Cardiac septum (tissue), 1 donor: ENCODE measurements at places on chromosomes 1 and 21.

GRCh38 chr1:43481491-43481890 is 27.8 kb upstream of the HYI start:
- DNase-seq = no peak

DNA sequence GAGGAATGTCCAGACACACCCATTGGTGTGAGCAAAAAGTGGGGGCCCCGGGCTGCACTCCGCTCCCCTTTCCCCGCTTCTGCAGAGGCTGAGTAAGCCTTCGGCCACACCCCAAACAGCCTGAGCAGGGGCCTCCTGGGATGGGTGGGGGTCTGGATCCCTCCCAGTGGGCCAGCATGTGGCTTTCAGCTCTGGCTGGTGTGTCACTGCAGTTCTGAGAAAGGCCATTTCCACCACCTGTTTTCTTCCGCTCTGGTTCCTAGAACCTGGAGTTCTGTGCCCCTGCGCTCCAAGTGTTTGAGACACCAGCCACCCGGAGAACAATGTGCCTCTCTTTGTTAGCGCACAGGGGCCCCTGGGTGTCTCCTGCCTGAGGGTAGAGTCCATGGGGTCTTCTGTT is 30.9 kb downstream of the SLC37A1 start:
- DNase-seq = no peak

- peak; percentile 88 for DNase-seq
Measured at GRCh38 chr21:34526618-34527290, 14.7 kb upstream of the KCNE1 start.

DNA sequence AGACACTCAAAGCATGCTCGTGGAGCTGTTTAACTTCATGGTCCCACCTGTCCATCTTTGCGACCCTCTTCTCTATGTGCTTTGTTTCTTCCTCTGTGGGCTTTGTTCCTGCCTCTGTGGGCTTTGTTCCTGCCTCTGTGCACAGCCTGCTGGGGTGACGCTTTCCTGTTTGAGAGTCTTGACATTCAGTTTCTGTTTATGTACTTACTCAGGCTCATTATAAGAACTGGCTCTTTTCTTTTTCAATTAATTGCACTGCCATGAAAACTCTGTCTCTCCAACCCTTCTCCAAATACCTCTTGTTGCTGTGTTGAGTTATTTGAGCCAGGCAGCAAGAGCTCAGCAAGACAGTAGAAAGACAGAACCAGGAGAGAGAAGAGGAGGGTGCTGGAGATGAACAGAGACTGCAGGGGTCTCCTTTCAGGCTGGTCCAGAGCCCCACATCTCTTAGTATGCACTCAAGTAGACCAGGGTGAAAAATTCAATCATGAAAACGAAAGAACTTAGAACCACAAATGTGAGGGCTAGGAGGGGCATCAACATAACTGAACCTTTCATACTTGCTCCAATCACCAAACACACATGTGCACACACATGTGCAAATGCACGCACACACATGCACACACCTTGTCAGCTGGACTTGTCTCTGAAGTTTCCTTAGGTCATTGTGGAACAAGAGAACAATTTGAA is 88.3 kb upstream of the SGIP1 start:
- DNase-seq = no peak

DNA sequence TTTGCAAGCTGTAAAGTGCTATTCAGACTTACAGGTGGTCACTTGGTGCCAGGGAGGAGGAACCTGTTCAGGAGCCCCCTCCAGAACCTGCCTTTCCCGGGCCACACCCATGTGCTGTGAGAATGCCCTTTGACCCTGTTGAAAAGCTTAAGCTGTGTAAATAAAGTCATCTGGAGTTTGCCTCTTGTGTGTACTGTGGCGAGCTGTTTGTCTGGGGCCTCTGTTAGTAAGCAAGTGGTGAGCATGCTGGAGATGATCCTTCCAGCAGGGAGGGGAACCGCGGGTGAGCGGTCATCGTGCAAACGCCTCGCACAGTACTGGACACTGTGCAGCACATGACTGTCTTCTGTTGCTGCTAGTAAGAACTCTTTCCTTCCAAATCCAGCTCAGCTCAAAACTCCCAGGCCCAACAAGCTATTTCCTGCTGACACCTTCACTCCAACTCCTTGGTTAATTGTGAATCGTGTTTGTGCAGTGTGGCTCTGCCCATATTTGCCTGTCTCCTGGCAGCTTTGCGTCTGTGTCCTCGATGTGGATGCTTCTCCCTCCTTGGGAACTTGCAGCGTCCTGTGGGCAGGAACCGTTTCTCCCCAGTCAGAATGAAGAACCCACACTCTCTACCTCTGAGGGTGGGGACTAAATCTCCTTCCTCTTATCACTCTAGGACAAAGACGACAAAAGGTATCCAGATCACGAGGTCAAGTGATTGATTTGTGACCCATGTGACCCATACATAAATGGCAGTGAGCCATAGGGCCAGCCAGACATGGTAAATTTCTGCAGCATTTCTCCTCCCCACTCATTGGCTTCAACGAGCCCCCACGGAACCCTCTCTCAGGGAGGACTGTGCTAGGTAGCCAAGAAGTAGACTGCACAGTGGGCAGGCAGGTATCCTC is 13.9 kb upstream of the BTG2 start:
- DNase-seq = no peak

- no peak for DNase-seq
Measured at GRCh38 chr1:92583821-92584760, 97.4 kb upstream of the GFI1 start.
